ENCODE measurements at places on chromosomes 11 and 22.

DNA sequence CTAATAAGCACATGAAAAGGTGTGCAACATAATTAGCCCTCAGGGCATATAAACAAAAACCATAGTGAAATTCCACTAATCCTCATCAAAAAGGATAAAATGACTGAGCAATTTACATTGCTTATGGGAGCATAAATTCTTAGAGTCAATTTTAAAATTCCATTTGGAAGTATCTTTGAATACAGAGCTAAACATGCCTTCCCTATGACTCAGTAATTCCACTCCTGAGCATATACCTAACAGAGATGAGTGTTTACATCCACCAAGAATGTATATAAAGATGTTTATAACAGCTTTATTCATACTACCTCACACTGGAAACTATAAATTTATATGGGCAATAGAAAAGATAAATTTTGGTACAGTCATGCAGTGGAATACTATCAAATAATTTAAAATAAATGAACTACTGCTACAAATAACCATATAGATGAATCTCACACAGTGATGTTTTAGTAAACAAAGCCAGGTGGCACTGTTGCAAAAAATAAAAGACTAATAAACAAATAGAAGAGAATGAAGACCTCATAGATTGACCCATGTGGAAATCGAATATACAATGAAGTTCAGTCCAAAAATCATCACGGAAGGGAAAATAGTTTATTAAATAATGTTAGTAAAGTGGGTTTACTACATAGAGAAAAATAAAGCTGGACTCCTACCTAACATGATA lies 8.2 kb upstream of the OR2D2 start:
- no peak for DNase-seq

DNA sequence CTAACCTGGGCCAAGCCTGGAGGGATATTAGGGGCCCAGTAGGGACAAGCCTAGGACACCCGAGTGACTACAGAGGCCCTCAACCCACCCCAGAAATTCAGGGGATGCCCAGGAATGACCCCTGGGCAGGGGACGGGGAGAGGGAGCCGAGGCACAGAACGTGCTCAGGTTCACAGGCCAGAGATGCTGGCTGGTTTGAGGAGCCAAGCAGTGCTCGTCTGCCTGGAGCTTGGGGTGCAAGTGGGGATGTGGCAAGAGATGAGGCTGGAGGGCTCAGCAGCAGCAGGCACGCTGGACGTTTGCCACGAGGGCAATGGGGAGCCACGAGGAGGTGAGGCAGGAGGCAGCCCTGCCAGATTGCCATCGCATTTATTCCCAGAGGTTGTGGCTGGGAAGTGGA lies 34.0 kb upstream of the EMID1 start:
- peak; percentile 67 for DNase-seq

DNA sequence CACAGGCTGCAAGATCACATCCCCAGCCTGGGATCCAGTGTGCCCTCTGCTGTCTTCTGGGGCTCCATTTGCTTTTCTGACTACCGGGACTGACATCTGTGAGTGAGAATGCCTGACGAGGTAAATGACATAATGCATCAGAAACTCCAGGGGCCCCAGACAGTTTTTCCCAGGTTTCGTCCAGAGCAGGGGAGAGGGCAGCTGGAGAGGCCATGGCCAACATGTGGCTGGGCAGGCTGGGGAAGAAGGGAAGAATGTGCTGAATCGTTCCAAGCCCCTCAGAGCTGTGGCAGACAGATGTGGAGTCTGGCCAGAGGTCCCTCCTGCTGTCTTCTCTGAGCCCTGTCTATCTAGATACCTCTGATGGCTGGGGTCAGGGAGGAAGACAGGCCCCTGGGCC lies 163.9 kb downstream of the TRIM29 start:
- DNase-seq = no peak

- DNase-seq = no peak
These were observed 95.3 kb upstream of the RCN1 start for GRCh38 chr11:31995525-31996094.

DNA sequence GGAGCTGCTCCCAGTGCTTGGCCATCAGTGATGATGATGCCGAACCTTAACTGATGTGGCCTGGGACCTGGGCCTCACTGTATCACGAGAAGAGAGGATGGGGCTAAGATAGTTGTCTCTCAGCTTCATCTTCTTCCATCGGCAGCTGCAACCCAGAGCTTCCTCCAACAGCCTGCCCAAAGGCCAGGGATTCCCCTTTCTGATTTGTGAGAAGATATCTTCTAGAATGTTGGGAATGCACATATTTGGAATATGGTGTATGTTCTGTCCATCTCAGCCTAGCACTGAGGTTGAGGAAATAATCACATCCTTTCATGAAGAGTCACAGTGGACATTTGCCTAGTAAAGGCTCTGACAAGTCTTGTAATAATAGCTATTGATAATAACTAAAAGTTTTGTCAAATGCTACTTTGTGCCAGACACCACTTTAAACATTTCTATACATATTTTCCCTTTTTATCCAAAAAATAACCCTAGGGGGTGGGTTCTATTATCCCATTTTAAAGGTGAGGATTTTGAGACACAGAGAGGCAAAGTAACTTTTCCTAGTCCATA lies 73.1 kb downstream of the COMMD9 start:
- no peak for DNase-seq
